ENCODE measurements at places on chromosomes 16 and 17.

DNA sequence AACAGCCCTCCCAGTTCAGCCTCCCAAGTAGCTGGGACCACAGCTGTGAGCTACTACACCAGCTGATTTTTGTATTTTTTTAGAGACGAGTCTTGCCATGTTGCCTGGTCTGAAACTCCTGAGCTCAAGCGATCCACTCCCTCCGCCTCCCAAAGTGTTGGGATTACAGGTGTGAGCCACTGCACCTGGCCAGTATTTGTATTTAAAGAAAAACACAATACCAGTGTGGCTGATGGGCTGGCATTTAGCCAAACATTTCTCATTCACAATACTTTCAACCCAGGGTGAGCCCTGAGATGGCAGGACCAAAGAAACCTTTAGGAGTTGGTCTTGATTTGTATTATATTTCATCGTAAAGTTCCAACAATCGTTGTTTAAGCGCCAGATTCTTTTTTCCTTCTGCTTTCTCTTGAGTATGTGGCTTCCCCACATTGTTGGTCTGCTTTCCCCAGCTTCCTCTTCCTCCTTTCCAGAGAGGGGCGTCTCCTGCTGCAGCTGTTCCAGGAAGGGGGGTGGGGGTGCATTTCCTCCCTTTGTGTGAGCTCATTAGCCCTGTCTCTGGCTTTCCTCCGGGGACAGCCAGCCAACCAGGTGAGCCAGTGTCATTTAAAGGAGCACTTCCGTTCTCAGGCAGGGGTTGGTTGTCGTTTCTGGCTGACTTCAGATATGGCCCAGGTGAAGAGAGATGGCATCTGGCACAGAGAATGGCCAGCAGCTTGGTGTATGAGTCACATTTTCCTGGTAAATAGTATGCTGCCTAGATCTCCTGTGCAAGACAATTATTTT is 79.9 kb downstream of the GPRC5B start:
- peak; percentile 70 for ATAC-seq

GRCh38 chr17:12022310-12022709 is 1.6 kb downstream of the MAP2K4 start:
- no peak for ATAC-seq

DNA sequence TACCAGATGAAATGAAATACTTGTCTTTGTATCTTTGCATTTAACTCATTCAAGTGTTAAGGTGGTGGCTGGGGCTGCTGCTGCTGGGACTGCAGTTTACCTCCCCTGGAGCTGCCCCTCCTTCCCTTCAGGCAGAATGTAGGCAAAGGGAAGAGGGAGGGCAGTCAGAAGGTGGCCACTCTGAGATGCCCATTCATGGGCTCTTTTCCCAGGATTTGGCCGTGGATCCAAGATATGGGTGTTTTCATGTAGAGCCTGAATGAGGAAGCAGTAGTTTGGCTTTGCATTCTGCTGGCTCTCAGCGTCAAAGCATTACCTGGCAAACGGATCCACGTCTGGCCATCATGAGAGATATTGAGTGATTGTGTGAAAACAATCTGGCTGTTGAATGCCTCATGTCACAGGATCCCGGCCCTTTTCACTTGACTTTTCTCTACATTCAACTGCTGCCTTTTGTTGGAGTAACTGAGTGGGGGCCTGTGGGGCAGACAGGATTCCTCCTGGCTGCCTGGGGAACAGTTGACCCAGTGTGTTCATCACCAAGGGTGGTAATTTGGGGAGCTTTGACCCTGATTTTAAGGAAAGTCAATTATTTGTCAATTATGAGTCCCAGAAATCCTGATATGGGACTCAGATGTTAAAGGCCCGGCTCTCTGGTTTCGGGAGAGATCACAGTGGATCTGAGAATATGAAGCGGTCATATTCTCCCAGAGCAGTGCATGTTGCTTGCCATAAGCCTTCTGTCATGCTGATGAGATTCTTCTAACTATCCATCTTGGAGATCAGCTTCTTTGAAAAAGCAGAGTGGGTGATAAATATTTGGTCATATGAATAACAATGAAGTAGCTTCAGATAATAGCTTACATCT is 236.8 kb downstream of the IRX3 start:
- ATAC-seq = no peak

GRCh38 chr17:43576563-43577229 is 30.6 kb upstream of the ETV4 start:
- ATAC-seq = peak; percentile 65

GRCh38 chr16:65510850-65511249 is 389.0 kb upstream of the CDH11 start:
- no peak for ATAC-seq

DNA sequence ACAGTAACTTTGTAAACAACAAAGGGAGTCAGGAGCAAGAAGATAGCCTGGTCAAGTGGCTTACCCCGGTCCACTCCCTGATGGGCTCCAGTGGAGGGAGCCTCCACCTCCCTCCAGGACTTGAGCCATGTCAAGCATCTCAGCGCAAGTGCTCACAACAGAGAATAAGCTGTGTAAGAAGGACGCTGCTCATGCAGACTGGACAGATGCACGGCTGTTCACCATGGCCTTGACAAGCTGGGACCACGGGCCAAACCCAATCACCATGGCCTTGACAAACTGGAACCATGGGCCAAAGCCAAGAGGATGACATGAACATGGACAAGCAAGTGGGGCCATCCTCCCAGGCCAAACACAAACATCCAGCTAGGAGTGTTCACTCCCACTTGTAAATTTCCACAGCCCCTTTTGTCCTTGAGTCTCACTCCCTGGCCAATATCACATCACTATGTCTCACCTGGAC is 3.4 kb upstream of the PITPNM3 start:
- ATAC-seq = no peak

- no peak for ATAC-seq
These were observed 59.3 kb downstream of the USP10 start for GRCh38 chr16:84759061-84759460.

- ATAC-seq = no peak
These were observed 27.0 kb downstream of the MYO1D start for GRCh38 chr17:32849879-32850278.

DNA sequence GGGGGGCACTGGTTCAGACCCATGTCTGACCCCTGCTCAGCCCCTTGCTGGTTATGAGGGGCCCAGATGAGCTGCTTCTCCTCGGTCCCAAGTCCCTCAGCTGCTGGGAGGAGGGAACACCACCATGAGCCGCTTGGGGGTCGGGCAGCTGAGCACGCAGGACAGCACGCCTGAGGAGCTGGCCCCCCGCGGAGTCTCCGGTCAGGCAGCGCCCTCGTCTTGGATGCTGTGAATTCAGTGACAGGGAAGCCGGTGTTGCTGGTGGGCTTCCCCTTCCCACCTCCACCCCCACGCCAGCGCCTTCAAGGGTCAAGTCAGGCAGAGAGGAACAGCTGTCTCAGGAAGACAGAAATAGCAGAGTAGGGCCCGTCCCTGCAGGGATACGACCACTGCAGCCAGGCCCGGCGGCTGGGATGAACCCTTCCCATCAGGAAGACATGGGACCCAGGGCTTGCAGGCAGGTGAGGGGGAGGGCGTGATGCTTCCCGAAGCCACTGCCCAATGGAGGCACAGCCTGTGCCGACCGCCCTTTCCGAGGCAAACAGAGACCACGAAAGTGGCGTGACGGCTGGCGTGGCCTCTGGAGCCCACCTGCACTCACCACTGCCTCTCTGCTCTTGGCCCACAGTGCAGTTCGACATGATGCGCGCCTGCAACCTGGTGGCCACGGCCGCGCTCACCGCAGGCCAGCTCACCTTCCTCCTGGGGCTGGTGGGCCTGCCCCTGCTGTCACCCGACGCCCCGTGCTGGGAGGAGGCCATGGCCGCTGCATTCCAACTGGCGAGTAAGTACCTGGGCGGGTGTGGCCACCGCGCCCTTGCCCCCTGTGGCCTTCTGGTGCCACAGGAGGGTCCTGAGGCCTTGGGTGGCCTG is 8.1 kb downstream of the TMEM204 start:
- ATAC-seq = no peak

GRCh38 chr16:30149250-30149930 is 26.4 kb upstream of the MAPK3 start:
- no peak for ATAC-seq

GRCh38 chr17:57593739-57594462 is 151.2 kb downstream of the CCDC182 start:
- ATAC-seq = no peak

DNA sequence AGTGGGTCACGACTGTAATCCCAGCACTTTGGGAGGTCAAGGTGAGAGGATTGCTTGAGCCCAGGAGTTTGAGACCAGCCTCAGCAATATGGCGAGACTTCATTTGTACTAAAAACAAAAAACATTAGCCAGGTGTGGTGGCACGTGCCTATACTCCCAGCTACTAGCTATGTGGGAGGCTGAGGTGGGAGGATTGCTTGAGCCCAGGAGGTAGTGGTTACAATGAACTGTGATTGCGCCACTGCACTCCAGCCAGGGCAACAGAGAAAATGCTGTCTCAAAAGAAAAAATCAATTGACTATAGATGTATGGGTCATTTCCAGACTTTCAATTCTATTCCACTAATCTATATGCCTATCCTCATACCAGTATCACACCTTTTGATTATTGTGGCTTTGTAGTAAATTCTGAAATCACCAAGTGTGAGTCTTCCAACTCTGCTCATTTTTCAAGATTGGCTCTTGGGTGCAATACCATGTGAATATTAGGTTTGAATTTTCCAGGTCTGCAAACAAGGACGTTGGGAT is 27.2 kb upstream of the CEP20 start:
- ATAC-seq = peak; percentile 27

GRCh38 chr17:28896884-28897768 is at the start of gene FLOT2:
TSS of gene FLOT2 (minus strand) at chr17:28897733. CDS start at chr17:28897574, 159 bp downstream.
- ATAC-seq = peak; percentile 66

GRCh38 chr17:47915776-47916398 is 19.9 kb downstream of the SP2 start:
- ATAC-seq = no peak

- no peak for ATAC-seq
These were observed 5.0 kb upstream of the SDR42E1 start for GRCh38 chr16:82016263-82016662.

DNA sequence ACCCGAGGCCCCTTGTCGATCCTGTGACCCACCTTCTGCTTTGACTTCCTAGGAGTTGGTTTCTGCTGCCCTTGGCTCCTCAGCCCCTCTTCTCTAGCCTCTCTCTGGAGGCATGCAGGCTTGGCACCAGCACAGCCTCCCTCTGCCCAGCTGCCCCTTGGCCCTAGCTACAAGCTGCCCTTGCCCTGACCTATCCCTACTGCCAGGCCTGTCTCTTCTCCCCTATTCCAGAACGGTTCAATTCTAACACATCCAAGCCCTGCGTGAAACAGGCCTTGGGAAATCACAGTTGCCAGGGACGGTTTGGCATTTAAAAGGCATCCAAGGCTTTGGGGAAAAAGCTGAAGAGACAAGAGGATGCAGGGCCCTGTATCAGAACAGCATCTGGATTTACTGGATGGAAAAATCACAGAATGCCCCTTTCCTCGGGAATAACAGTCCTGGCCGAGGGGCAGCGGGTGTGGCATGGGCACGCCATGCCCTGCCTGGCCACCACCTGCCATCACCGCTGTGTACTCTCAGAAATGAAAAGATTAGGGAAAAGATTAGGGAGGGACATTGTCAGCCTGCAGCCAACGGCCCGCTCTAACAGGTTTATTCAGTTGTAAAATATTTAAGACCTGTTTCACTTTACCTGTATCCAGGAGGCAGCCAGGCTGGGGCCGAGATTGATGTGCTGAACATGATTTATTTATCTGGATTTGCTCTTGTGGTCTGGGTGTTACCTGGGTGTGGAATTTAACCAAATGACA is 15.8 kb downstream of the RAI1 start:
- ATAC-seq = no peak

DNA sequence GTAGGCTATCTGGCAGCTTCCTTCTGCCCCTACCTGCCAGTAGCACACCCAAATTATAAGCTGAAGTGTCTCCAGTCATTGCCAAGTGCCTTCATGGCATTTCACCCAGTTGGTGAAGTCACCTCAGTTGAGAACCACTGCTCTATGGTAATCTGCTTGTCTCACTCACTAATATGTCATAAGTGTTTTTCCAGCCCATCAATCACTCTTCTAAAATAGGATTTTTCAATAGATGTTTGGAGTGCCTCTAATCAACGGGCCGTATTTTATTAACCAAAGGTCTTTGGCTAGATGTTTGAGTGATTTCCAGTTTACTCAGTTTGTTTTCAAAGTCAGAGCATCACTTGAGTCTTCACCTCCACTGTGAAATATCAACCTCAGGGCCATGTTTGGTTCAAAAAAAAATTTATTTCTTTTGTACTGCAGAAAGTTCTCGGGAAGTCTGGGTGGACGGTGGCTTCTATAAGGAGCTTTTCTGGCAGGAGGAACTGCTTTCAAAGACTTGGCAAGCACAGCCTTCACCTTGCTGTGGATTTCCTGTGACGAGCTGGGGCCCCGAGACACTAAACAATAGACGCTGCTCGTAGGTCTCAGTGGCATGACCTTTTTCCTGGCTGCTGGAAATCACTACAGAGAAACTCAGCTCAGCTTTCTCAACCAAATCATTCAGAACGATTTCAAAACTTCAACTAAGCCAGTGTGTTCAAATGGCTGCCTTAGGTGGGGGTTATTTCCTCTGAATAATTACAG is 95.2 kb upstream of the FOXF1 start:
- ATAC-seq = no peak

DNA sequence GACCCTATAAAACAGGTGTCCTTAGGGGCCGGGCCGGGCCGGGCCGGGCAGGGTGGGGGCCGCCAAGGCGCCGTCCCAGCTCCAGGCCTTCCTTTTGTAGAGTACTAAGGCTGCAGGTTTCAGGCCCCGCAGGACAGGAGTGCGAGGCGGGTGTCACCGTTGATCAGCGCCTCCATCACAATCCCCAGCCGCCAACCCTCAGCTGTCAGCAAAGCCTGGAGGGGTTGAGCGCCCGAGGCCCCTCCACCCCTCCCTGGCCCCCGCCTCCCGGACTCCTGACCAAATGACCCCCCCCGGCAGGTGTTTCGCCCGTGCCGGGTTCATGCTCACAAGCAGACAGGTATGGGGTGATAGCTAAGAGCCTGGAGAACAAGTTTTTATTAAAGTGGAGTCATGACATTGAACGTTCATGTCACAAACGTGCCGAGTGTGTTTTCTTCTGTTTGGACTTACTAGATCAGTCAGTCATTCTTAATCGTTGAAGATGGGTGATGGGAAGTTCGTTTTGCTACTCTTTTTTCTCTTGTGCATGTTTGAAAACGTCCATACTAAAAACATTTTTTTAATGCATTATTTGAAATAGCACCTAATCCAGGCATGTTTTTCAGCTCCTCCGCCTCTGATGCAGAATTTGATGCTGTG is 534 bp downstream of the ARL2BP start:
- ATAC-seq = peak; percentile 13

GRCh38 chr17:64472564-64472963 is 23.6 kb downstream of the MILR1 start:
- no peak for ATAC-seq

Measured in activated CD4-positive, CD25-positive, alpha-beta regulatory T cell treated with anti-CD3 and anti-CD28 coated beads, Interleukin-2, amount 50 U/mL, for 24 hours (primary cell).